Melanocyte of skin (primary cell): ENCODE measurements at places on chromosomes 2 and 18. TPM values are rescaled to one million over a fixed set of nuclear protein-coding genes. Genes with fewer than 3 reads are reported as not detected.

ATF2 gene
- total RNA-seq: 55.7 and 72.7 TPM in 2 replicates

EVX2 gene
- total RNA-seq: not detected in 2 replicates

SCN7A gene
- total RNA-seq: not detected in 2 replicates

CYP1B1 gene
- 27.2 and 46.5 TPM in 2 replicates for total RNA-seq

RPRM gene
- not detected in 2 replicates for total RNA-seq

LYPD6 gene
- total RNA-seq: 0.69 and 1.1 TPM in 2 replicates

TYW5 gene
- 9.0 and 10.0 TPM in 2 replicates for total RNA-seq

RTN4 gene
- total RNA-seq: 141 and 158 TPM in 2 replicates
